ENCODE measurements at places on chromosomes 6 and 20.

DNA sequence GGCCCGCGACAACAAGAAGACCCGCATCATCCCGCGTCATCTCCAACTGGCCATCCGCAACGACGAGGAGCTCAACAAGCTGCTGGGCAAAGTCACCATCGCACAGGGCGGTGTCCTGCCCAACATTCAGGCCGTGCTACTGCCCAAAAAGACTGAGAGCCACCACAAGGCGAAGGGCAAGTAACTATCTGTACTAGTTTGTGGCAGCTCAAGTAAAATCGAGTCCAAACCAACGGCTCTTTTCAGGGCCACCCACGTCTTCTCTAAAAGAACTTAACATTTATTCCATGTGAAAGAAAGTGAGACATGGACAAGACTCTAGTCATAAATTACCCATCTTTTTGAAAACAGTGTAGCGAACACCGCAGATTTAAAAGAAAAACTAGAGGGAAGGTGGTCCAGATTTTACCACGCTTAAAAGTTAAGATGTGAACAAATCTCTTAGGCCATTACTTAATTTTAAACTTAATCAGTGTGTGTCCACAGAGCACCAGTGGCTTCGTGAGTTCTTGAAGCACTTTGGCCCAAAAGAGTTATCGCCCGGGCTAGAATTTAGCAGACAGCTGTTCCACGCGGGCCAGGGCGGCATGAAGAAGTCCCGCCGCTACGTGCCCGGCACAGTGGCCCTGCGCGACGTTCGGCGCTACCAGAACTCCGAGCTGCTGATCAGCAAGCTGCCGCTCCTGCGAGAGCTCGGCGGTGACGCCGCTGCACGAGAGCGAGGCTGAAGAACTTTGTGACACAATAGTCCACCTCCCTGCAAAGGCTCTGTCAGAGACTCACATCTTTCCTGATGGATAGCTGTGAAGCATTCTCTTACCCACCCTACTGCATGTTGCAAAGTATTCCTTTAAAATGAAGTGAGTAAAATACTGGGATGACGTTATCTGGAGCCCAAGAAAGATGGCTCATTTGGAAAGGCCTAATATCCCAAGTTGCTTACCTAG lies 113.9 kb upstream of the PRSS16 start:
- peak; percentile 88 for DNase-seq

DNA sequence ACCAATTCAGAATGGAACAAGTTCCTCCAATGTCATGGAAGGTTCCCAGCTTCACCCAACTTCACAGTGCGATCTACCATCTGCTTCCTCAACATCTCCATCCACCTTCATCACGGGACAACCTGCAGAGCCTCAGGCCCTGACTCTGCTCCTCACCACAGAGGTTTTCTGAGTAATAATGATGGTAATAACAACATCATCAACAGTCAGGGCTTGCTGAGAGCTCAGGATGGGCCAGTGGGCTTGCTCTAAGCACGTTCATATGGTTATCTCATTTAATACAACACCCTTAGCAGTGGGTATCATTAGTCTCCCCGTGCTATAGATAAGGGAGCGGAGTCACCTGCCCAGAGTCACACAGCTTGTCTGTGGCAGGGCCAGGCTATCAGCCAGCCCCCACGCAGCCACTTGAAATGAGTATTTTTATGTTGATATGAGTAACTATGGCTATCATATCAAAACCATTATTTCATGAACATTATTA lies 38.6 kb downstream of the PREX1 start:
- no peak for DNase-seq

DNA sequence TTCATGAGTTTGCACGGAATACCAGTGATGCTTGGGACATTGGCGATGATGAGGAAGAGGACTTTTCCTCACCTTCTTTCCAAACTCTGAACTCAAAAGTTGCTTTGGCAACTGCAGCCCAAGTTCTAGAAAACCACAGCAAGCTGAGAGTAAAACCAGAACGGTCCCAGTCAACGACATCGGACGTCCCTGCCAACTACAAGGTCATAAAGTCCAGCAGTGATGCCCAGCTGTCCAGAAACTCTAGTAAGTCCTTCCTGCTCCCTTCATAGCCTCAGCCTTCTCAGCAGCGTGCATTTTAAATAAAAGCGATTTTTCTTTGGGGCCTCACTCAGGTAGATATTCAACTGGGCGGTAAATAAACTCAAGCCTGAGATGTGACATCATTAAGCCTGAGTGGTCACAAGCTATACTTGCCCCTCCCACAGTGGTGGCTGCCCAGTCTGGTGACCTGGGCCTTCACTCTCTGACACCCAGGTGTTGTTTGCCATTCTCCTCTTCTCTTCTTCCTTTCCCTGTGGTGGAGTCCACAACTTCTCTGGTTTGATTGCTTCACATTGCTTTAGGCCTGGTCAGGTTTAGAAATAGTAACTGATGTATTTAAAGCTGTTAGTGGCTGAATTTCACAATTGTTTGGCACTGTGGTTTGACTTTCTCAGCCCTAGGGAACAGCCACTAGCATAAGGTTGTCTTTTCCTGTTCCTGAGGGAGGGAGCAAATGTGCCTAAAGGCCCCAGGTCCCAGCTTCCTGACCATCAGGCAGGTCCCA lies 21.6 kb upstream of the TMEM217 start:
- peak; percentile 32 for DNase-seq

DNA sequence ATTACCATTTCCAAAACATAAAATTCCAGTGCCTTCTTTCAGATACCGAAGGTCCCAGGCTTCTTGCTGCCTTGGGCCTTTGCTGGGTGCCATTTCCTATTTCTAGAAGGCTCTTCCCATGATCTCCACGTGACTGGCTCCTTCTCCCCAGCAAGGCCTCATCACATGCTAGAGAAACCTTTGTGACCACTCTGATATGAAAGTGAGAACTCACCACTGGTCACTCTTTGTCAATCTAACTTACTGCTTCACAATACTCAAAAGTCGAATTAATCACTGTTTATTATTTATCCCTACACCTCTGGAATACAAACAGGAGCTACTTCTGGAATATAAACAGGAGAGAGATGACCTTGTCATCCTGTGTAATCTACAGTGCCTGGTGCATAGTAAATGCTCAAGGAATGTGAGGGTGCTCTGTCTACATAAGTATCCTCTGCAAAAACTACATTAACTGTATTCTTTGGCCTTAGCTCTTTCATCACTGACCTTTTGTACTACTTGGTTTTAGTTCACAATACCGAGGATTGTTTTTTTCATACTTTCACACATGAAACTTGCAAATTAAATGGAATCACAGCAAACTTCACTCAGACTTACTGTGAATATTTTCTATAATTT lies 1.6 kb downstream of the STX7 start:
- no peak for DNase-seq

GRCh38 chr20:51411870-51412269 lies 130.6 kb downstream of the NFATC2 start:
- no peak for DNase-seq

GRCh38 chr6:159540152-159540551 lies 152.9 kb downstream of the SOD2 start:
- DNase-seq: no peak

DNA sequence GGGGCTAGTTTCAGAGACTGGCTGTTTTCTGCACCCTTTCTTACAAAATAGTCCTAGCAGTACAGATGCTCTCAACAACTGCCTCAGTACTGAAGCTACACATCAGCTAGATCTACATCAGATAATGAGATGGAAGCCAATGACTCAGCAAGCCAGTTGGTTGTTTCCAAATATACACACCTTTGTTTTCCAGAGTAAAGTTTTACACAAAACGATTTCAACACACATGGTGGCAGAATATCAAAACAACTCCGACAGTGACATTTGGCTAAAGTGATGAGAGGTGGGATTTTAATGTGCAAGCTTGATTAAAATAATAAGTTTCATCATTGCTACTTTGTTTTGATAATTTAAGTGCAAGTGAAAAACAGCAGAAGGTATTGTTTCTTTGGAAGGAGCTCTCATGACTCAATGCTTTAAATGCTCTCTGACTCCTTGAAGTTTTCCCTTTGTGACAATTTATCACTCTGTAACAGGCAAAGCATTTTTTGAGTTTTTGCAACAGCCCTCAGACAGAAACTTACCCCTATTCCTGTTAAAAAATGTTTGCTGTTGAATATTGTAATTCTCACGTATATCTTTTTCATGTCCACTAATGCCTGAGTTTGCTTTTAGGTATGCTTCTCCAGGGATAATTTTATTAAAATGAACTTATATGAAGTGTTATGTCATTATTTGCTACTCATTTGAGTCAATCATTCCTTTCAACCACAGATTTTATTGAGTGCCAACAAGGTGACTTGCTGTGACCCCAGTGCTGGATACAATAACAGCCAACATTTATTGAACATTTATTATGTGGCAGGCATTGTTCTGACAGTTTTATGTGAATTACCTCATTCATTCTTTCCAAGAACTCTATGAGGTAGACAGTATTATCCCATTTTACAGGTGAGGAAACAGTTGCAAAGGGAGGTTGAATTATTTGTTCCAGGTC lies 882.0 kb downstream of the TFAP2A start:
- DNase-seq: peak; percentile 90

- DNase-seq: no peak
Observed at GRCh38 chr6:165986311-165986913, 181.2 kb downstream of the TBXT start.

DNA sequence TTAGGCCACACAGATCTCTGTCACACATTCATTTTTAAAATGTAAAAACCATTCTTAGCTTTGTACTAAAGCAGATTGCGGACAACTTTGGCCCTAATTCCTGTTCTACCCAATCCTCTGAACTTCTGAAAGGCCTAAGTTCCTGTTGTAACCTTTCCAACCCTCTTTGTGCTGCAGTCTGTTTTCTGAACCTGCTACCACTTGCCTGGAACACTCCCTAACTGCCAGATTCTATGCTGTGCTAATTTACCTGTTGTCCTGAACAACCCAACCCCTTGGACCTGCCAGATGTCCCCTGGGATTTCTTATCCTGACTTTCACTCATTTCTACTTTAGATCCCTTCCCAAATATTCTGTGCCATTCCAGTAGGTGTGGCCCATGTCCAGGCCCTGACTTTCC lies 398.7 kb downstream of the ZFAND3 start:
- DNase-seq: no peak

DNA sequence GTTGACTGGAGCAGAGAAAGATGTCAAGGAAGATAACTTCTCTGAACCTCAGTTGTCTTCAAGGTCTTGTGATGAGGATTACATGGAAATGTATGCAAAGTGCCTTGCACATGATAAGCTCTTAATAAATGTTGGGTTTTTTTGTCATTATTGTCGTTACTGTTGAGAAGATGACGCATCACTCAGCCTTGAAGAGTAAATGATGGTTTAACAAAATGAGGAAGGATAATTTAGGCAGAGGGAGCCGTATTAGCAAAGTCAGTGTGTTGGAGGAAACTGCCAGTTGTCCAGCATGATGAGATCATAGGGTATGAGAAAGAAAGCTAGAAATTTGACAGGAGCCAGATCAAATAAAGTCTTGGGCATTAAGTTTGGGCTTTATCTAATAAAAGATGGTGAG lies 8.8 kb upstream of the SUPT3H start:
- no peak for DNase-seq

DNA sequence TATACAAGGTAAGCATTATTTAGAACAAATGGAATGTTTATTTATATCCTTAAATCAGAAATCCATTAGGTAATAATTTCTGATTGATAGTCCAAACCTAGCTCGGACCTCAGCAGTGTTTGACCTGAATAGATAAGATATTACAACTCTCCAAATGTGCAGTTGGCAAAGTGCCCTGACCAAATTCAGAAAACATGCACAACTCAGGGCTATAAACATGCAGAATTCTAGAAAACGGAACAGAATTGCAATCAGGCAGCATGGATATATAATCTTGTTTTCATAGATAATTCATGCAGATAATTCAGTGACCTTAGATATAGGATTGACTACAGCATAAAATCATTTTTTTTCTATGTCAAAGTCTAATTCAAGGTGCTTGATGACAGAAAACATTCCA lies 626.6 kb upstream of the CITED2 start:
- no peak for DNase-seq

DNA sequence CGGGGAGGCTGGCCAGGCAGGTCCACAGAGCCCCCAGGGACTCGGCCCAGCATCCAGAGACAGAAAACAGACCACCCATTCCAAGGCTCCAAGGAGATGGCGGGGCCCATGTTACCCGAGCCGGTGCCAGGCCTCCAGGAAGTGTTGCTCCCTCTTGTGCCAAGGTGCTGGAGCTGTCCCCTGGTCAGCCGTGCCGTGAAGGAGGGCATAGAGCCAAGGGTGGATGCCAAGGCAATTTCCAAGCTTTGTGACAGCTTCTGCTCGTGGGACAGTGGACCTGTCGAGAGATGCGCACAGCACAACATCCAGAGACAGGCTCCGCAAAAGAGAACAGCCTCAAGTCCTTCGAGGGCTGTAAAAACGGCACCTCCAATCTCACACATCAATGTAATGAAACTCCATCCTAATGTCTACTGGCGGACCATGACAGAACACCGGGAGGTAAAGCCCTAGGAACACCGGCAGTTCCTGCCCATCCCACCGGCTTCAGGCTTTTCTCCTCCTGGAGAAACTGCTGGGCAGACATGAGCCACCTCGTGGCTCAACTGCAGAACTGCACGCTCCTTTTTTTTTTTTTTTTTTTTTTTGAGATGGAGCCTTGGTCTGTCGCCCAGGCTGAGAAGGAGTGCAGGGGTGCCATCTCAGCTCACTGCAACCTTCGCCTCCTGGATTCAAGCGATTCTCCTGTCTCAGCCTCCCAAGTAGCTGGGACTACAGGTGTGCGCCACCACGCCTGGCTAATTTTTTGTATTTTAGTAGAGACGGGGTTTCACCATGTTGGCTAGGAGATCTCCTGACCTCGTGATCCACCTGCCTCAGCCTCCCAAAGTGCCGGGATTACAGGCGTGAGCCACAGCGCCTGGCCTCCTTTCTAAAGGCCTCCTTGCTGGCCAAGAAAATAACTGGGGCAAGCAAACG lies 30.9 kb upstream of the AVP start:
- peak; percentile 59 for DNase-seq

DNA sequence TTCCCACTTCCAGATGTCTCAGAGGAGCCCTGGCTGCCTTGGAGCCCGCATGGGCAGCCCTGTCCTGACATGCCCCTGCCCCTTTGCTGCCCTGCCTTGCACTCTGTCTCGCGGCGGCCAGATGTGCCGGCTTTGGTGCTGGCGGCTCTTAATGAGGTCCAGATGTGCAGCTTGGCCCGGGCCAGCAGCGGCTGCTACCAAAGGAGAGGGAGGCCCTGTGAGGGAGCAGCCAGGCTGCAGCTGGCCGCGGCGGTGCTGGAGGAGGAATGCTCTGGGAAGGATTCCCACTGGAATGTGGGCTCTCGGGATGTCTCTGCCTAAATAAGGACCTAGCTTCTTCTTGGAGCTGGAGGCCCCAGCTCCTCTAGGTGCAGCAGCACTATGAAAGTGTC lies 72.4 kb downstream of the FGD2 start:
- DNase-seq: no peak

GRCh38 chr6:148343047-148343782 lies 577 bp downstream of the SASH1 start:
- peak; percentile 49 for DNase-seq

GRCh38 chr20:2760952-2761305 lies 39.5 kb downstream of the CPXM1 start:
- no peak for DNase-seq

- no peak for DNase-seq
Observed at GRCh38 chr6:150686566-150686965, 86.9 kb downstream of the PLEKHG1 start.

- no peak for DNase-seq
Observed at GRCh38 chr6:93927731-93928130, 508.4 kb upstream of the EPHA7 start.

- DNase-seq: no peak
Observed at GRCh38 chr6:27834384-27834783, 77.8 kb downstream of the OR2B2 start.
